ENCODE measurements at places on chromosomes 3 and 15.

GRCh38 chr15:36254426-36254825, 325.0 kb upstream of the CDIN1 start:
- no peak for DNase-seq

- DNase-seq: no peak
Observed at GRCh38 chr3:111915905-111916304, 56.8 kb downstream of the PHLDB2 start.

DNA sequence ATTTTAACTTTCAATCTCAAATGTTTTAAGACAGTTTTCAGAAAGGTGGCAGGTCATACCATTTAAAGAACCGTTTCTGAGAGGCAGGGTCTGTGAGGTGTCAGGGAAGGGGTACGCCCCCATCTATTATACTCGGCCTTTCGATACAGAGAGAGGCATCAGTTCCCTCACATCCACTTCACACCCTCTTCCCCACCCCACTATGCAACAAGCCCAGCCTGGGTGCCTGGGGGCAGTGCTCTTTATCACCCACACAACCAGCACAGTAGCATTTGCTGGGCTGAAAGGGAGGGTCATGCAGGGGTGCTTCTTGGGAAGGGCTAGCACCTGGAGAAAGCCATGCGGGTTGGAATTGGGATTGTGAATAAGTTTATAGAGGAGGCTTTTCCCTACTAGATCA, 56.0 kb upstream of the KCNMB2 start:
- DNase-seq: no peak

GRCh38 chr15:60616628-60617027, 137.7 kb upstream of the ICE2 start:
- no peak for DNase-seq

GRCh38 chr3:14441920-14442300, 39.5 kb downstream of the SLC6A6 start:
- no peak for DNase-seq

DNA sequence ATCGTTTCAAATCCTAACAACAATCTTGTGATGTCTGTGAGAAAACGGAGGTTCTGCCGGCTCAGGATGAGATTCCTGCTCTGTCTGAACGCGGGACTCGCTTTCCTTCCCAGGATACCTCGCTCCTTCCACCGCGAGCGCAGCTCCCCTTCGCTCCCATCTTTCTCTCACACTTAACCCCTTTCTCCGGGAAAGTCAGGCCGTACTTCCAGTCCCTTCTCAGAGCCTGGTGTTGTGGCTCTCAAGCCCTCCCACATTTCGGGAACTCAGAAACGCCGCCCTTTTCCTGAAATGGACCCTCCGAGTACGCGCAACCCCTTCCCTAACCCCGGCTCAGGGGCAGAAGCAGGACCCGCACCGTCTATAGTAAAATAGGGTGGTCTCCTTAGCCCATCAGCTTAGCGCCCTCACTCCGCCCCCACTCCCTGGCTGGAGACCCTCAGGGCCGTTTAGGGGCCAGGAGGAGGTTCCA, 378 bp upstream of the FEM1B start:
- DNase-seq: no peak

DNA sequence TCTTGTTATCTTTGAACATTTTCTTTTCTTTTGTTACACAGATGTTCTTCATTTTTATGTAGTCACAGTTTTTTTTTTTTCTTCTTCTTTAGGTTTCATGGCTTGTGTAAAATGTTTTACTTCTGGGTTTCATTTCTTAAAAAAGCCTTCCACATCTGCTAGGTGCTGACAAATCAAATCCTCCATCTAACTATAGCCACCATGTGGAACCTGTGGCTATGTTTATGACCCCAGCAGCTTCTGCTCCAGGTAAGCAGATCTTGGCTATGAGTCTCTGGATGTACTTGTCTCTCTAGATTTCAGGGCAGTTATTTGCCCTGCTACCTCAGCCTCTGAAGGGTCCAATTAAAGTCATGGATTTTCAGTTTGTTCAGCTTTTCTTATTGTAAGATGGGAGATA, 44.5 kb downstream of the OXSM start:
- no peak for DNase-seq

- DNase-seq: no peak
Observed at GRCh38 chr3:55605443-55606236, 118.5 kb upstream of the WNT5A start.

DNA sequence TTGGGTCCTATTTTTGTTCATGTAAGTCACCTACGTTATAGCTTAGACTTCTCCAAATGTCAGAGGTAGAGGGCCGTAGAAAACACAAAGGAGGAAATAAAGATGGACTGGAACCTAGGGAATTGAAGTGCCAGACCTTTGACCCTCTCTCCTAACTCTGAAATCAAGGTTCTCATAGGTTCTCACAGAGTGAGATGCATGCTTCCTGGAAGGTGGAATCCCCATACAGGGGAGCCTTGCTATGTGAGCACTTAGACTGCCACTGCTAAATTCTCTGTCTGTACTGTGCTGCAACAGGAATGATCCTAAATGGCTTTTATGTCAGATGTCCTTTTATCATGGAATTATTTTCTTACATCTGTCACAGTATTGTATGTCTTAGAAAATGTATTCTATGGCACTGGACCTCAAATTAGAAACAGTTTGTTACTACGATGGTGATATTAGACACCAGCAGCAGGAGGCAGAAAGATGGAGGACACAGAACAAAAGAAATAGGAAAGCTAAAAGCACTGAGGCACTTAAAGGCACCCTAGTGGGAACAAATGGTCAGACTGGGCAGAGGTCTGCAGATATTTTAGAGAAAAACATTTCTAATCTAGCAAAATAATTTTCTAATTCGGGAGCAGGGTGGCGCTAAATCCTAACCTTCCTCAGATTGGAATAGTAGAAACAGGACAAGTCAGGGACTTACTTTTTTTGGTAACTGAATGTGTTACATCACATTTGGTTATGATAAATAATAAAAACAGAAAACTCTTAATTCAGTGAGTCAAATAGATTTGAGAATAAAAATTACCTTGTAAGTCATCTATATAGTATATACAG, 60.2 kb upstream of the CDAN1 start:
- DNase-seq: no peak

GRCh38 chr15:90588427-90588826, 58.7 kb downstream of the CRTC3 start:
- no peak for DNase-seq

DNA sequence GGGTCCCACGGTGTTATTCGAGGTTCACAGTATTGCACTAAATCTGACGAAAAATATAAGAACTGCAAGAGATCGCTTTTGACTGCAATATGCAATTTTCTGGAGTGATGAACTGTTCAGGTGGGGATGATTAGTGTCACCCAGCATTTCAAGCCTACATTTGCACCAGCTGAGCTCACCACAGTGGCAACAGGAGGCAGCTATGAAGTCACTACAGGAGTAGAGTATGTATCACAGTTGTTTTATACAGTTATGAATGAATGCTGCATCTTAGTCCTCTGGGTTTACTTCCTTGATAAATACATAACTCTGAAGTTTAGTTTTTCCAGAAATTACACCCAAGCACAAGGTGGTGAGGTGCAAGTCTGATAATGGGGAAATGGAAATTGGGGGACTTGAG, 69.6 kb downstream of the CHSY1 start:
- DNase-seq: no peak

GRCh38 chr3:127953091-127954035, 38.3 kb downstream of the KBTBD12 start:
- no peak for DNase-seq

GRCh38 chr3:11991751-11992150, 12.4 kb upstream of the SYN2 start:
- DNase-seq: no peak

- no peak for DNase-seq
Observed at GRCh38 chr3:129576514-129577352, 29.7 kb downstream of the PLXND1 start.

GRCh38 chr3:58013973-58014649, 5.9 kb downstream of the FLNB start:
- DNase-seq: peak; percentile 45

DNA sequence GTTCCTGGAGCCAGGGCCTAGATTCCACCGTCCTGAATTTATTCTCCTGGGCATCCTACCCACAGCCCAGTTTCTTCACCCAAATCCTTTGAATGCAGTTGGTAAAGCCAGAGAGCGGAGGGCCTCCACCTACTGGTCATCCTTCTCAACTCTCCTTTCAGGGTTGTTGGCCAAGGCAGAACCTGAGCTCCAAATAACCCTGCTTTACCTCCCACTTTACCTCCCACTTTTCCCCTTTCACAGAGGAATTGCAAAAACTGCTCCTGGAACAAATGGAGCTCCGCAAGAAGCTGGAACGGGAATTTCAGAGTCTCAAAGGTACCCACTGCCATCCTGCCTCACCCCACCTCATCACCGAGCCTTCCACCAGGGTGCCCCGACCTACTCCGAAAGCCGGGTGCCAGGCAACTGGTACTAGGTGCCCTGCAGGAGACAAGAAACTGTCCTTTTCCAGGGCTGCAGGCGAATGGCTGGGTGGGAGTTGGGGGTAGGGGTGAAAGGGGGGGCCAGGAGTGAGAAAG, 6.8 kb downstream of the SKOR1 start:
- no peak for DNase-seq

GRCh38 chr3:112629425-112629824, 11.5 kb downstream of the CCDC80 start:
- DNase-seq: no peak

DNA sequence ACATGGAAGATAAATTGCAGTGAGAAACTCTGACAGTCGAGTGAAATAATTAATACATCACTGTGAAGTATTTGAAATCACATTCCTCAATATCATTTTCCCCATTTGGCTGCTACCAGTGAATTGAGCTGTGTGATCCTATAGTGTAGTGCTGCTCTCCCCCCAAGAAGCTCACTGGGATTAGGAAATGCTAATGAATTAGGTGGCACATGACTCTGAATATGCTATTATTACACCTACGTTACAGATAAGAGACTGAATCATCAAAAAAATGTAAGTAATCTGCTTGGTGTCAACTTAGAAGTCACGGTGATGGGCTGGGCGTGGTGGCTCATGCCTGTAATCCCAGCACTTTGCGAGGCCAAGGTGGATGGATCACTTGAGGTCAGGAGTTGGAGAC, 34.7 kb upstream of the SYNM start:
- DNase-seq: no peak

DNA sequence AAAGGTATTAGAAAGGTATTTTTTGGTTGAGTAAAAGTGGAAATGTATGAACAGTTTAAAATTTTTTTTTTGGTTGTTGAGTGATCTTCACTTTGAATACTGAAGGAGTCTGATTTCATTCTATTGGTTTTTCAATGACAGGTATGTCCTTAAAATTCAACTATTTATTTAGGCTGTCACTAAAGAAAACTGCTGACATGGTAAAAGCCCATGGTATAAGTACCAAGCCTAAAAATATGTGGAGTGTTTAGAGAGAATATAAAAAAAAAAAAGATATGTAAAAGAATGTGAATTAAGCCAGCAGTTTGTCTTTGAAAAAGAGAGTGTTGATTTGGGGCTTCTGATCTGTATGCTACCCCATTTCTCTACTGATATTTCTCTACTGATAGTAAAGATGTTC, 90.3 kb upstream of the SUCLG2 start:
- DNase-seq: no peak

- no peak for DNase-seq
Observed at GRCh38 chr3:105811518-105812193, 57.2 kb downstream of the CBLB start.

GRCh38 chr3:61780455-61781228, 219.3 kb downstream of the PTPRG start:
- DNase-seq: no peak

GRCh38 chr3:52140769-52141168, 13.5 kb downstream of the POC1A start:
- DNase-seq: no peak

DNA sequence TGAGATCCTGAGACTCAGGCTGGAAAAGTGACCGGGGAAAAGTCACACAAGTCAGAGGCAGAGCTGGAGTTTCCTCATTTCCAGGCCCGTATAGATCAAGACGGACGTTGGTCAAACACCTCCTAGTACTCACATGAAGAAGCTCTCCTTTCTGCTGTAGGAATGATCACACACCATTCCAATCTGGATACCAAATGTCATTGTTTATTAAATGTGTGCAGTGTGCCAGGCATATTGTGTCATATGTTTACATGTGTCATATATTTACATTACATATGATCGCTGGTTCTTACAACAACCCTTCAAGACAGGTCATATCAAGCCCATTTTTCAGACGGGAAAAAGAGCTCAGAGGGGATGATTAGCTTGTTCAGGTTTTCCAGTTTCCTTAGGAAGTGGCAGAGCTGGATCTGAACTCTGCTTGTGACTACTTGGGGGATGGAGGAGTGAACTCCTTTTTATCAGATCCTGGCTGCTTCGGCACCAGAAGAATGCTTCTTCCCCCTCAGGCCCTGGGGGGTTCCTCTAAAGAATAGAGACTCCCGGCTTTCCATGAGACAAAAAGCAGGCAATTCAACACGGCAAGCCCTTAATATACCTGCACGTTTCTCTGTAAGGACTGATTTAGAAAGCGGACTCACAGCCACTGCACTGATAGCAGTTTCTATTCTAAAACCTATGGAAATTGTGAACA, 41.9 kb downstream of the FAM43A start:
- DNase-seq: no peak

GRCh38 chr3:9238721-9239295, 10.6 kb downstream of the SRGAP3 start:
- DNase-seq: no peak

DNA sequence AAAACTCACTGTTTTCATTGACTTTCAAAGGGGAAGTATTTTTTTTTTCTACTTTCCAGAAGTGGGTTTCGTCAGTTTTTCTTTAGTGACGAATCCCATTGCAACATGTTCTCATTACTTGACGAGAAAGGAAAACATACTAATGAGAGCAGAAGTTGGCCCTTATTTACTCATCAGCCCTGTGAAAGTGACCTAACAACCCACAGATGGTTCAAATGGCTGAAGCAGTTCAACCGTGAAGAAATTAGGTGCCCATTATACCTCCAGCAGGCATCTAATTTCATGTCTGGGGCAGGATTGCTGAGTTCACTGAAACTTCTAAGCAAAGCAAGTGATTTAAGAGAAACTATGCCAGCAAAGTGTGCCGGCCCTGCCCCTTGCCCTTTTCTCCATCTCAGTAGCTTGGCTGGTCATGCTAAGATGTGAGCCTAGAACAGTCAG, 9.0 kb downstream of the AQP9 start:
- no peak for DNase-seq

DNA sequence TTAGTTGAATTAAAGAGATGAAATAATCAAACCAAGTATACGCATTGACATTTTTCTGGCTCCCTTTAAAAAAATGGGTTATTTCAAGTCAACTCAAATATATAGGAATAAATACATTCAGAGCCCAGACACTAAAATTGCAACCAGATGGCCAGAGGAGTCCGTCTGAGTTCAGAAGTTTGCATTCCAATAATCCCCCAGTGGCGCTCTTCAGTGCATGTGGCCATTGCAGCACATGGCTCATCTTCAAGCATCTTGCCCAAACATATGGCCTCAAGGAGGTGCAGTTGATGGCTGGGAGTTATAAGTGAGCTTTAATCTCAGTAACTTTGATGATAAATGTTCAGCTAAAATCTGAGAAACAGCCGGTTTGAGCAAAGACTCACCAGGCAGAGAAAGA, 295.8 kb upstream of the LRRN1 start:
- DNase-seq: no peak

GRCh38 chr3:36146404-36146803, 233.9 kb upstream of the STAC start:
- no peak for DNase-seq

- no peak for DNase-seq
Observed at GRCh38 chr3:196753201-196753600, 13.5 kb downstream of the PAK2 start.

- DNase-seq: no peak
Observed at GRCh38 chr3:119257654-119258410, 17.2 kb upstream of the B4GALT4 start.

Data from glutamatergic neuron (in vitro differentiated cells).